ENCODE measurements at places on chromosomes 2 and 18. TPM values are rescaled to one million over a fixed set of nuclear protein-coding genes. Genes with fewer than 3 reads are reported as not detected.
A peak's percentile ranks its signal among the peaks of the same experiment; 100 is the strongest.

Gene MYCN
- 0.10 TPM for total RNA-seq

Gene IL1B
- 98.9 TPM for total RNA-seq

Gene KCNIP3
- 6.4 TPM for total RNA-seq

Gene HOXD13
- not detected for total RNA-seq

Gene CYP26B1
- 0.31 TPM for total RNA-seq

Gene CRYBA2
- total RNA-seq = not detected

Gene PAX3
- total RNA-seq = not detected

DNA sequence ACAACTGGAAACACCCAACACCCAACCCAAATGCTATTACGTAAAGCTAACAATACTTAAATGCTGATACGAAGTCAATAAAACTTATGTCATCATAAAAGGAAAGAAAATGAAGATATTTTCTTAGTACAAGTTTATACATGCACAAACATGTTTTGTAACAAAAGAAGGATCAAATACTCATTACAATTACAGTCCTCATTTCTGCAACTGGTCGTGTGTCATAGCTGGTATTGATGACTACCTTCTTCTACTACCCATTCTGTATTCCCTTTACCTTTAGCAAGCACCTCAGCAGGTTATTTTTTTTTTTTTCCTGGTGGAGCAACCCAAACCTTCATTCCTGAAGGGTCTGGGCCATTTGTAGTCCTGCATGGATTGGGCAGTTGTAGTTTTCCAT lies 1298.5 kb downstream of the SUCLG1 start:
- no peak for DNase-seq

DNA sequence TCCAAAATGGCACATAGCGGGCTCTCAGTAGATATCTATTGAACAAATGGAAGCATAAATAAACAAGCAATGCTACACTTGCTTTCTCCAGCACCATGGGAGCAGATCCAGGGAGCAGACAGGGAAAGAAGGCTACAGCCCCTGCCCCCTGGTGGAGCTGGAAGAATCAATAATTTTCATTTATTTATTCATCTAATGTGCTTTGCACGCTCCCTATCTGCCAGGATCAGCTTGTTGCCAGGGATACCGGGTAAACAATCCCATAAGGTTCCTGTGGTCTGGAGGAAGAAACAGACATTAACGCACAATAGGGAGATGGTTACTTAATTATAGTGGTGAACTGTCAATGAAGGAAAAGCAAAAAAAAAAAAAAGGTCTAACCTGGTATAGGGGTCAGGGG lies 40.1 kb upstream of the CLASP1 start:
- DNase-seq = peak; percentile 36

DNA sequence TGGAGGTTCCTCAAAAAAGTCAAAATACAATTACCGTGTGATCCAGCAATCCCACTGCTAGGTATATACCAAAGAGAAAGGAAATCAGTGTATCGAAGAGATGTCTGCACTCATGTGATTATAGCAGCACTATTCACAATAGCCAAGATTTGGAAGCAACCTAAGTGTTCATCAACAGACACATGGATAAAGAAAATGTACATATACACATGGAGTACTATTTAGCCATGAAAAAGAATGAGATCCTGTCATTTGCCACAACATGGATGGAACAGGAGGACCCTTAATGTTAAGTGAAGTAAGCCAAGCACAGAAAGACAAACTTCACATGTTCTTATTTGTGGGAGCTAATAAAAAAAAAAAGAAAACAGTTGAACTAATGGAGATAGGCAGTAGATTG lies 78.7 kb downstream of the DGKD start:
- DNase-seq = no peak

DNA sequence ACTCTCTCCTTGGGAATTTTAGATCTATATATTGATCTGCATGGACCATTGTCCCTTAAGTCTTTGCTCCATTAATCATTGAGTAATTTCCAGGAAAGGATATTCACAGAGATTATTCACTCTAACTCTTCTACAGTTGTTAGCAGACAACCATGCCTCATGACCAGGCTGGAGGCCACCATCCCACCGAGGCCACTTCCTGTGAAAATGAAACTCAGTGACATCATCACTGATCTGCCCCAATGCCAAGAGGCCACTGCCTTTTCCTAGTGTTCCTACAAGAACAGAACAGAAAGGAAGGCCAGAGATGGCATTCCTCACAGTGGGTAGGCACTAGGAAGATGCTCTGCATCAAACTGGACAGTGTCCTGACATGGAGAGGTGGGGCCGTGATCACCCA lies 161.3 kb downstream of the DTNA start:
- DNase-seq = no peak

DNA sequence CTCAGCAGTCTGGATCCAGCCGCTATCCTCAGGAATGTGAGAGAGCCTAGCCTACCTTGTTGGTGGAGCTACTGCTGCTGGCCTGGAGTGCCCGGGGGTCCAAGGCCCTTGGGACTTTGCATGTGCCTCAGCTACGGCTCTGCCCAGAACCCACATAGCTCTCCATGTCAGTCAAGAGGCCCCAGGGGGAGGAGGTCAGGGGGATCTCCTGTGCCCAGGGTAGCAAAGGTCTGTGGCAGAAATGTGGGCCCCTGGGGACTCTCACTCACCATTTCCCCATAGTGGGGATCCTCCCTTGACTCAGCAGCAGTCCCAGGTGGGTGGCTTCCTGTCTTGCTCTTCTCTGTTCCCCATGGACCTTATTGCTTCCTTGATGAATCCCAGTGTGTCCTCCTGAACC lies 342.7 kb upstream of the CHAC2 start:
- DNase-seq = no peak

GRCh38 chr2:237064203-237065070 lies 21.3 kb upstream of the COPS8 start:
- DNase-seq = no peak

GRCh38 chr2:6877402-6878304 lies at the start of gene RSAD2:
Gene RSAD2, plus strand, starts transcription at chr2:6877777. Its CDS starts 24 bp downstream, at chr2:6877801.
- peak; percentile 67 for DNase-seq

- DNase-seq = no peak
These were observed 60.9 kb upstream of the SLC14A2 start for GRCh38 chr18:45554389-45554737.

DNA sequence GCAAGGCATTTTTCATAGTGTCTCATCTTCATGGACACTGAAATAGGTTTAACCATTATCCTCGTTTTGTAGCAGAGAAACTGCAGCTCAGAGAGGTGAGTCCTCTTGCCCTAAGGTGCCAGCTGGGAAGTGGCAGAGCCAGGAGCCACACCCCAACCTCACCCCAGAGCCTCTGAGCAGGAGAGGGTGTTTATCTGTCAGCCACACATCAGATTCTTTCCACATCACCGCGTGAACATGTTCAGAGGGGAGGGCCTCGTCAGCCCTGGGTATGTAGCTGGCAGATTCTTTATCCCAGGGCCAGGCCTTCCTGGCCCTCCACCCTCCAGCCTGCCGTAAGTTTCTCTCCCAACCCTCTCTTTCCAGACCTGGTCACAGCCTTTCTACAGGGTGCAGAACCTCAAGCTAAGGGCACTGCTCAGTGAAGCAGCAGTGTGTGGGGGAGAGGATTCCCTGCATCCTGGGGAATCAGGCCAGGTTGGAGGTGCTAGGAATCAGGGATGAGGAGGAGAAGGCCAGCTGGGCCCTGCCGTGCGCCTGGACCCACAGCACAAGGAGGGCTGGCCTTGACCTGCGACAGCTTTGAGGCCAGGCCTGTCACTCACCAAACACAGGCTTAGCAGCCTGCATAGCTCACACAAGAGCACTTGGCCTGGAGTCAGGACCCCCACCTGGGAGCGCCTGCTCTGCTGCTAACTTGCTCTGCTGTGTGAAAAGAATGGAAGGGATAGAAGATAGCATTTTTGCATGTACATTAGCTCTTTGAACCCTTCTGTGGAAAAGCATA lies 111.3 kb upstream of the MCFD2 start:
- peak; percentile 62 for DNase-seq

DNA sequence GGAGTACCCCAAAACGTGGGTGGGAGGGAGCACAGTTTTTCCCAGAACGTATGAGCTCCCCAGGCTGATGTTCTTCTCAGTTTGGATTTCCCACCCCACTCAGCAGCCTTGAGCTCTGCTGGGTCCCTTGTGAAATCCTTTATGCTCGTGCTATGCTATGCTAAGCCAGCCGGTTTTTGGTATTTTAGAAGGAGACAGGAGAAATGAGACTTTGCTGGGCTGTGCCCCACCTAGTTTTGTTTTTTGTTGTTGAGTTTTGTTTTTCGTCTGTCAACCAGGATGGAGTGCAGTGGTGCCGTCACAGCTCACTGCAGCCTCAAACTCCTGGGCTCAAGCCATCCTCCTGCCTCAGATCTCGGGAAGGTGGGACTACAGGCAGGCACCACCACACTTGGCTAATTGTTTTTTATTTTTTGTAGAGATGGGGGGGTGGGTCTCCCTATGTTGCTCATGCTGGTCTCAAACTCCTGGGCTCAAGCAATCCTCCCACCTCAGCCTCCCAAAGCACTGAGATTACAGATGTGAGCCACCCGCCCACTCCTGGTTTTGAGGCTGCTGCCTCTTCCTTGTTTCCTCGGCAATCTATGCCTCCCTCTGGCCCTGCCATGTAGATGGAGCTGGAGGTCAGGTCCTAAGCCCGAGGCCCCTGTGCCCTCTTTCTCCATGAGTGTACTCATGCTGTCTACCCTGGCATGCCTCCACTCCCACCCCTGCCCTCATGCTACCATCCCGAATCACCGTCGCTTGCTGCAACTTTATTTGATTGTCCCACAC lies 17.5 kb upstream of the MGAT4A start:
- DNase-seq = no peak

- no peak for DNase-seq
These were observed 202.1 kb upstream of the UBE2E3 start for GRCh38 chr2:180778291-180778690.

DNA sequence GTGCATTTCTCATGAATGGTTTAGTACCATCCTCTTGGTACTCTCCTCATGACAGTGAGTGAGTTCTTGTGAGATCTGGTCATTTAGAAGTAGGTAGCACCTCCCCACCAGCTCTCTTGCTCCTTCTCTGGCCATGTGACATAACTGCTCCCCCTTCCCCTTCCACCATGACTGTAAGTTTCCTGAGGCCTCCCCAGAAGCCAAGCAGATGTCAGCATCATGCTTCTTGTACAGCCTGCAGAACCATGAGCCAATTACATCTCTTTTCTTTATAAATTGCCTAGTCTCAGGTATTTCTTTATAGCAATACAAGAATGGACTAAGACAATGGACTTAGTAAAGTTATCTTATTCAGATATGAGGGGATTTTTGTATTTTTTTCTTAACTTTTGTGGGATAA lies 43.0 kb downstream of the FTCDNL1 start:
- no peak for DNase-seq

DNA sequence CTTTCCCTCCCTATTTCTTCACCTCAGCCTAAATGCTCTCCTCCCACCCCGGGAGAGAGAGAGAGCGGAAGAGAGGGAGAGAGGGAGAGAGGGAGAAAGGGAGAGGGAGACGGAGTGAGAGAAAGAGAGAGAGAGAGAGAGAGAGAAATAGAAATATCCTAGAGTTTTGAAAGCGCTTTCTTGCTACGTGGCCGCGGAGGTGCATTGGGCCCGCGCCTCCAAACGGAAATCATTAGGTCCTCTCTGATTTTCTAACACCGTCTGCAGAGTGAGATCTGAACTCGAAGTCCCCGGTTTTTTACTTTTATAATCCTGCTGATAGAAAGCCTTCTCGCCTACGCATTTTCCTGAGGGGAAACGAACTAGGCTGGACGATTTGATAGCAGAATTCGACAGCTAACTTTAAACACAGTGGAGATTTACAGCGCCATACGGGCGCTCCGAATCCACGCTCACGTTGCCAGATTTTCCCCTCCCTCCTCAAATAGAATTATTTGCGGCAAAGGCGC lies 903 bp upstream of the EVX2 start:
- DNase-seq = no peak

GRCh38 chr2:112073875-112074274 lies 18.8 kb downstream of the TMEM87B start:
- no peak for DNase-seq

DNA sequence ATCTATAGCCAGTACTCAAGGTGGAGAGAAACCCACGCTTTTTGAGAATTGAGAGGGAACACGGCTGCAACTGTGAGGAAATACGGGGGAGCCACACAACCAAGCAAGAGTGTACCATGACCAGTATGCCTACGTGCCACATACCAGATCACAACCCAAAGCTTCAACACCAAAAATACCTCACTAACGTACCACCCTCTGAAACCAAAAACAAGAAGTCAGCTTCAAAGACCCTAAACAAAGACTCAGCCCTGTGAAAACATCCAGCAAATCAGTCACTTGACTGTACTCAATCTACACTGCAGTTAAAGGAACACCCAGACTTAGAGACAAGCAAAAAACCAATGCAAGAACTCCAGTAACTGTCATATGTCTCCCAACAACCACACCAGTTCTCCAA lies 17.0 kb downstream of the RNU4ATAC start:
- DNase-seq = no peak

DNA sequence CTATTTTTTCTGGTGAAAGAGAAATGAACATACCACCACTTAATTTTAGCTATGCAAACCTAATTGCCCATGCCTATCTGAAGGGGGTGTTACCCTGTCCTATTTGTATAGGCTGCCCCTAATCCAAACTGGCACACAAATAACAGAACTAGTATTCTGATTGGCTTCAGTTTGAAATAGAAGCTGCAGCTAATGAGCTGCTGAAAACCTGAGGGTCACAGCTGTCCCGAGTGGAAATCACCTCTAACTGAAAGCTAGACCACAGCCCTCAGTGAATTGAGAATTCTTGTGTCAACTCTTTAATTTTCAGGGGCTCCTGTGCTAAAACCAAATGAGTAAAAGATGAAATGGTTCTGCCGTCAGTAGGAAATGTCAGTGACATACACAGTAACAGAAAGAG lies 28.7 kb downstream of the CCDC141 start:
- no peak for DNase-seq

DNA sequence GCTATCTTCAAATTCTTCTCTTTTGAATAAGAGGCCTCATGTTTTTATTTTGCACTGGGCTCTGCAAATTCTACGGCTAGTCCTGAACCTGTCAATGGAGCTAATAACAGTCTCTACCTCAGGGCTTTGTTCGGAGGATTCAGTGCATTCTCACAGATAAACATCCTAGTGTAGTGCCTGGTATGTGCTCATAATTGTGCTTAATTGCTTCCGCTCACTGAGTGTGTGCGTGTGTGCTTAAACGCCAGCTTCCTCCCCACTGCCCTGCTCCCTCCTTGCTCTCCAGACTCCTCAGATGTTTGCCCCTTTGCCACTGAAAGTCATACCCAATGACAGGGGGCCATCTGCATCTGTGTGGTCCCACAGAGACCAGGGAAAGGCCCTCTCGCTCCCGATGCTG lies 6.7 kb downstream of the GYPC start:
- no peak for DNase-seq

- DNase-seq = no peak
These were observed 357.5 kb upstream of the ID2 start for GRCh38 chr2:8324164-8324856.
